Vein endothelial cell (primary cell): ENCODE measurements at places on chromosomes 3 and 15. TPM values are rescaled to one million over a fixed set of nuclear protein-coding genes. Genes with fewer than 3 reads are reported as not detected.

Gene SPTSSB
- not detected in 2 replicates for total RNA-seq

Gene CACNA2D3
- total RNA-seq: not detected in 2 replicates

Gene SPTBN5
- 3.9 and 15.2 TPM in 2 replicates for total RNA-seq

Gene SMAD6
- 15.3 and 24.2 TPM in 2 replicates for total RNA-seq

Gene MESP1
- total RNA-seq: 0.10 and 0.33 TPM in 2 replicates

Gene FHIT
- total RNA-seq: 1.4 and 2.9 TPM in 2 replicates

Gene ASB7
- 18.0 and 21.8 TPM in 2 replicates for total RNA-seq

Gene ERICH6
- total RNA-seq: not detected in 2 replicates

Gene ADAMTS17
- total RNA-seq: under 0.01 TPM in 1 of 2 replicates, not detected in the other

Gene OR5K2
- total RNA-seq: not detected in 2 replicates

Gene EFCAB12
- total RNA-seq: under 0.01 and 0.19 TPM in 2 replicates

Gene SLC25A36
- total RNA-seq: 56.5 and 63.1 TPM in 2 replicates

Gene CCDC13
- 0.76 TPM in 1 of 2 replicates, not detected in the other for total RNA-seq

Gene UQCC5
- 3.7 and 4.6 TPM in 2 replicates for total RNA-seq

Gene TPRG1
- total RNA-seq: 0.38 and 0.98 TPM in 2 replicates

Gene GCSAM
- total RNA-seq: not detected in 2 replicates

Gene CPLX3
- not detected in 2 replicates for total RNA-seq

Gene TTBK2
- total RNA-seq: 11.7 and 14.7 TPM in 2 replicates

Gene TYRO3
- 7.8 and 9.3 TPM in 2 replicates for total RNA-seq

Gene P2RY13
- total RNA-seq: not detected in 2 replicates

Gene LRRC3B
- total RNA-seq: not detected in 2 replicates

Gene TNIK
- total RNA-seq: 32.3 and 39.5 TPM in 2 replicates

Gene SLC2A2
- total RNA-seq: not detected in 2 replicates

Gene CLDN1
- 0.48 and 1.3 TPM in 2 replicates for total RNA-seq

Gene BTBD1
- 107 and 118 TPM in 2 replicates for total RNA-seq

Gene CHRD
- under 0.01 and 0.19 TPM in 2 replicates for total RNA-seq

Gene HDC
- not detected in 2 replicates for total RNA-seq

Gene RBM6
- 46.1 and 58.1 TPM in 2 replicates for total RNA-seq
